ENCODE measurements at places on chromosomes 12 and 14.

- DNase-seq: no peak
These were observed 453.5 kb downstream of the FOXG1 start for GRCh38 chr14:29220072-29220471.

DNA sequence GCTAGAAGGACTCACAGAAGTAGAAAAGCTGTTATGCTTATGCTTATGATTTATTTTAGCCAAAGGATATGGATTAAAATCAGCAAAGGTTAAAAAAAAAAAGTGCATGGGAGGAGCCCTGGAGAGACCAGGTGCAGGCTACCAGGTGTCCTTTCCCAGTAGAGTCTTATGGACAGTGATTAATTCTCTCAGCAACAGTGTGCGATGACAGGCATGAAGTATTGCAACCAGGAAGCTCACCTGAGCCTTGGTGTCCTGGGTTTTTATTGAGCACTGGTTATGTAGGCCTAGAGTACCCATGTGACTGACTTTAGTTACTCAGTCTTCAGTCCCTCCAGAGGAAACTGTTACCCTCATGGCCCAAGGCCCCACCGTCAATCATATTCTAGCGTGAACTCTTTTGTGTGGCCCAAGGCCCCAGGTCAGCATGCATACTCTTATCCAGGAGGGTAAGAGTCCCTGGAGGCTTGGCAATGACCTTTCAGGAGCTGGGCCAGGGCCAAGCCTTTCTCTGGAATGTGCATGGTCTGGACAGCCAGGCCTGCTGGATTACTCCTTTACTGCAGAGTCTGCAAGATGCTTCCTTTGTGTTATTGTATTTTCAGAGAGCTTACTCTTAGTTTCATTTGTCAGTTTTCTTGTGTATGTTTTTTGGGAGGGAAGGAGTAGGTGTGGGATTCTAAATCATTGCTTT, 69.6 kb upstream of the RD3L start:
- no peak for DNase-seq

DNA sequence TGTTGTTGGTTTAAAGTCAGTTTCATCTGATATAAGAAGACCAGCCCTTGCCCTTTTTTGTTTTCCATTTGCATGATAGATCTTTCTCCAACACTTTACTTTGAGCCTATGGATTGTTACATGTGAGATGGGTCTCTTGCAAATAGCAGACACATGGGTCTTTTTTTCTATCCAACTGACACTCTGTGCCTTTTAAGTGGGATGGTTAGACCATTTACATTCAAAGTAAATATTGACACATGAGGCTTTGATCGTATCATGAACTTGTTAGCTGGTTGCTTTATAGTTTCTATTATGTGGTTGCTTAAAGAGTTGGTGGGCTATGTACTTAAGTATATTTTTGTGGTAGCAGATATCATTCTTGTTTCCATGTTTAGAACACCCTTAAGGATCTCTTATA, 213.4 kb upstream of the G2E3 start:
- no peak for DNase-seq

- DNase-seq: no peak
These were observed 48.1 kb downstream of the KDM2B start for GRCh38 chr12:121532503-121533393.

DNA sequence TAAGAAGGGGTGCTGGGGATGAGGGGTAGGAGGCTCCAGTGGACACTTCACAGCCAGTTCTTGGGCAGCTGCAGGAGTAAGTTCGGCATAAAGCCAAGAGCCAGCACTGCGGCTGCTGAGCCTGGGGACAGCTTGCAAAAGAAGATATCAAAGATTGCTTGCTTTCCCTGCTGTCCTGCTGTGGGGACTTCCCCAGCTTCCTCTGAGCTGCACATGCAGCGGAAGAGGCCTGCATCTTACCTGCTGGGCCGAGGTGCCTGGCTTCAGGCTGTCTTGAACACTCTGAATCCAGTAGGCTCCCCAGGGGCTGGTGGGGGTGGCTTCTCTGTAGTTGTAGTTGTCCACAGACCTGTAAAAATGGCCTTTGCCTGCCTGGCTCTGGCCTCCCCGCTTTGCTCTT, 1.3 kb downstream of the CHGA start:
- DNase-seq: no peak

DNA sequence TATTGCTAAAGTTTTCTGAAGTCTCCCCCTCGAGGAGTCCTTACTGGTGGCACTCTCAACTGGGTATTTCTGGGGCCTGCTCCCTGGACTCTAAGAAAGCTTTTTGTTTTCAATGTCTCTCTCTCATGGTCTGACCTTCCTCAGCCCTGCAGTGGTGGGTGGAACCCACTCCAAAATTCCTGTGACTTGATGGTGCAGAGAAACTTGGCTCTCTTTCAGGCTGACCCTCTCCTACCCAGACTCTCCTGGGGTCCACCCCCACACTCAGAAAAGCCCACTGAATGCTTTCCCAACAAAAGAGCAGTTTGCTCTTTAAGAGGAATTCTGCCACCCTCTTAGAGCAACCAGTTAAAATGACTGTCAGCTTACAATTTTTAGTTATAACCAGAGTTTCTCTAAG, 967 bp upstream of the PTCSC3 start:
- no peak for DNase-seq

DNA sequence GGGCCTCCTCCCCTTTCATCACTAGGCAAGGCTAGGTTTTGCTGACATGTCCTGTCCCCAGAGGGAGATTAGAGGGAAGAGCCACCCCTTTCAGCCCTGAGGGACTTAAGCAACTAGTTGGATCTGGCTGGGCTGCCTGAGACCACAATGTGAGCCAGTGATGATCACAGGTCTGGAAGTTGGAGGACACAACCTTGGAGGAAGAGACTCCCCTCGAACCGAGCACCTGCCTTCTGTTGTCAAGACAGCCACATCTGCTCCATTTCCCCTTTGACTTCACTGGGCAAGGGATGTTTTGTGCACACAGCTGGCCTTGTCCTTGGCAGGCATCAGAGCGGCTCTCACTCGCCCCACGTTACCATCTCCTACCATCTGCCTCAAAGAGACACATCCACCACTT, 31.4 kb downstream of the MVK start:
- DNase-seq: no peak

DNA sequence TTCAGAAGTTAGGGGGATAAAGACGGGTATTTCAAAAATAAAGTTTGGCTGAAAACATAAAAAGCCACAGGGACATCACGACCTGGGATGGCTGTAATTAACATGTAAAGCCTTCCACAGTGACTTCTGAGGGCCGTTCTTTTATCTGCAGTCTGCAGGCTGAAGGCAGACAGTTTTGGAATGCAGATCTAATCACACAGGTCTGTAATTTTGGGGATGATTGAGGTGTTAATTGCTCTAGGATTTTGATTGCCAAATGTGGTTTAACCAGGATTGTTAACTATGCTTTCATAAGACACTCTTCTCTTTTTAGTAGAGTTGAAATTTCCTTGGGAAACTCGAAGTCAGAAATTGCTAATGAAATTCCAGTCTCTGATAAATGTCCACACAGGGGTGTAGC, 355.5 kb downstream of the ATP23 start:
- DNase-seq: no peak

DNA sequence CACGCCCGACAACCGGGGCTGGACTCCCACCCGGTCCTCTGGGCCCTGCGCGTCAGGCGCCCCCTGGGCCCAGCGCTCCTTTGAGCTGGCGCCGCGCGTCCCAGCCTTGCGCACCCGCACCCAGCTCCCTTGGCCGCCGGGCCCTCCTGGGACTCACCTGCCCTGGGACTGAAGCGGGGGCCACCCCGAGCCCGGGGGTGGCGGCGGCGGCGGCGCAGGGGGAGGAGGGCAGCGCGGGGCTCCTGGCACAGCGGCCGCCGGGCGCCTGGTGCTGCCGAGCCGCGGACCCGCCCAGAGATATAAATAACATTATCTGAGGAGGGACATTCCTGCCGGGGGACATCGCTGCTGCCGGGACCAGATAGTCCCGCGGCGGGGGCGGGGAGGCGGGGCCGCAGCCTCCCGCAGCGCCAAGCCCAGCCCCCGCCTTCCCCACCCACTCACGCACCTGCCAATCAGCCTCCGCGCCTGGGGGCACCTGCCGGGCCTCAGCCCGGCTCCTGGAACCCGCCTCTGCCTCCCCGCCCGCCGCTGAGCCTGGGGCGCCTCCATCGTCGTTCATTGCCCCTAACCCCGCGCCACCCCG, at the start of gene SPTB:
Gene SPTB, minus strand, starts transcription at position 273 of the 586 bp plus-strand sequence. CDS start 56,813 bp downstream, outside the sequence.
- DNase-seq: no peak
